Stimulated activated CD4-positive, alpha-beta T cell treated with anti-CD3 and anti-CD28 coated beads, Interleukin-4, amount 100 ng/mL, for 1 hour (primary cell): ENCODE measurements at places on chromosomes 3 and 15.

DNA sequence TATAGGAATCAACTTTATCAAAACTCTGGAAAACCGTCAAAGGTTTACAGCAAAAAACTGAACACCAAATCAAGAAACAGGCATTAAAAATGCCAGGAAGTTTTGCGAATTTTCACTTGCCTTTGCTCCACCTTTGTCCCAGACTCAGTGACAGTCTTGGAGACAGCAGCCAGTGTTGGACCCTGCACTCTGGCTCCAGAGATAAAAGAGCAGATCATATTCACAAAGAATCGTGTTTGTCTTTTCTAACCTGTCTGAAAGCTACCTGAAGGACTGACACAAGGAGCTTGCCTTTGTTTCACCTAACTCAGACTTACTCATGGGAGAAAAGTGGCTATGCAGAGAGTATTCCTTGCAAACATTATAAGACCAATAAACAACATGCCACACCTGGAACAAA, 74.0 kb upstream of the TCF12 start:
- DNase-seq = no peak

DNA sequence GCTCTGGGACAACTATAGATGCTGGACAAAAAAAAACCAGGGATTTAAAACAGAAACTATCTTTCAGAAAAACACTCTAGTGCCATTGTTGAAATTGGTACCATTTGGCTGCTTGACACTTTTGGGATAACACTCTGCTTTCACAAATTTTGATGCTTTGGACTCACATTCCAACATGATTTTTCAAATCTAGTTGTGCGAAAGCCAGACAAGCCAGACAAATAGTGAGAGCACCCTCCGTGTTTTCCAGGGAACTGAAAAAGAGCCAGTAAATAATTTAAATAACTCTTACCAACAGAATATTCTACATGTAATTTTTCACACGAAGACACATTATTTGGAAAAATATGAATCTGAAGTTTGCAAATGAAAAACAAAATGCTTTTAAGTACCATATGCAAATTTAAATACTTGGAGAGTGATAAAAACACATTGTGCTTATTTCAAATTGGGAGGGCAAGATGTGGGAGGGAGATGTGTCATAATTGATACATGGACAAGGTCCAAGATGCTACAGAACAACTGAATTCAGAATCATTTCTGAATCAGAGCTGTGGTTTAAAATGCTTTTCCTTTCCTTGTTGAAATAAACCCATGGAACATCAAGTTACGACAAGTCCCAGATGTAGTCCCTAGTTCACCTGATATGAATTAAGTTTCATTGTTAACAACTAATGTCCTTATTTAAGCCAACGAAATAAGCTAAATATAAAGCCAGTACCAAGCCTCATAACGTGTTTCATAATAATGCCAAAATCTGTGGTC, 144.2 kb upstream of the SOX2 start:
- no peak for DNase-seq

DNA sequence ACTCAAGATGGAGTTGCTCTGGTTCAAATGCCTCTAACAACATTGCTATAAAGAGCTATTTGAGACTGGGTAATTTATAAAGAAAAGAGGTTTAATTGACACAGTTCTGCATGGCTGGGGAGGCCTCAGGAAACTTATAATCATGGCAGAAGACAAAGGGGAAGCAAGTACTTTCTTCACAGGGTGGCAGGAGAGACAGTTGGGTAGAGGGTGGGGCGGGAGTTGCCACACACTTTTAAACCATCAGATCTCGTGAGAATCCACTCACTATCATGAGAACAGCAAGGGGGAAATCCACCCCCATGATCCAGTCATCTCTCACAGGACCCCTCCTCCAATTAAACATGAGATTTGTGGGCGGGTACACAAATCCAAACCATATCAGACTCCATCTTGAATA, 30.7 kb downstream of the MAP2K5 start:
- DNase-seq = no peak

- no peak for DNase-seq
Measured at GRCh38 chr3:173826416-173826815, 428.9 kb downstream of the NLGN1 start.

DNA sequence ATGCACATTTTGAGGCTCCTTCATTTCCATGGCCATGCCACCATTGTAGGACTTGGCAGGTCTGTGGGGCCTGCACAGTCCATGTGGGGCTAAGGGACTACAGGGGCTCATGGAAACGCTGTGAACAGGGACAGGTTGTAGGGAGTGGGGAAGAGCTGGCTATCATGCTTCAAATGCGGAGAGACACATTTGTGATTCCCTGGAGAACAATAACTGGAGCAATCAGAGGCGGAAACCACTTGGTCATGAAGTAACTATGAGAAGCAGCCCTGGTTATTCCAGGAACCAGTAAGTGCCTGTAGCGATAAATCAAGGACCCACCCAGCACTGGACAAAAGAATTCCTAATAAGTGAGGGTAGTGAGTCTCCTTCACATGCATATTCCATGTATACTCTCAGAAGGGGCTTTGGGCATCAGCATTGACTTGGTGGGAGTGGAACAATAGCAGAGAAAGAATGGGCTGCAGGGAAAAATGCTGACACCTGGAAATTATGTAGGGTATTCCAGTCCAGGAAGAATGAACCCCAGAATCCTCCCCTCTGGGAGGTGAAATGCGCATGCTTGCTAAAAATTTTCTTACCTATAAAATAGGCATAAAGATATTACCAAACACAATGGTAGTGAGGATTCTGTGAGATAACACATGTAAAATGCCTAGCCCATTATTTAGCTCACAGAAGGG, 251.4 kb upstream of the ROPN1 start:
- DNase-seq = no peak
